ENCODE measurements at places on chromosomes 3 and 15. TPM values are rescaled to one million over a fixed set of nuclear protein-coding genes. Genes with fewer than 3 reads are reported as not detected.
A peak's percentile ranks its signal among the peaks of the same experiment; 100 is the strongest.

Gene MAP1A
- 27.1 TPM for total RNA-seq

Gene TMEM212
- not detected for total RNA-seq

DNA sequence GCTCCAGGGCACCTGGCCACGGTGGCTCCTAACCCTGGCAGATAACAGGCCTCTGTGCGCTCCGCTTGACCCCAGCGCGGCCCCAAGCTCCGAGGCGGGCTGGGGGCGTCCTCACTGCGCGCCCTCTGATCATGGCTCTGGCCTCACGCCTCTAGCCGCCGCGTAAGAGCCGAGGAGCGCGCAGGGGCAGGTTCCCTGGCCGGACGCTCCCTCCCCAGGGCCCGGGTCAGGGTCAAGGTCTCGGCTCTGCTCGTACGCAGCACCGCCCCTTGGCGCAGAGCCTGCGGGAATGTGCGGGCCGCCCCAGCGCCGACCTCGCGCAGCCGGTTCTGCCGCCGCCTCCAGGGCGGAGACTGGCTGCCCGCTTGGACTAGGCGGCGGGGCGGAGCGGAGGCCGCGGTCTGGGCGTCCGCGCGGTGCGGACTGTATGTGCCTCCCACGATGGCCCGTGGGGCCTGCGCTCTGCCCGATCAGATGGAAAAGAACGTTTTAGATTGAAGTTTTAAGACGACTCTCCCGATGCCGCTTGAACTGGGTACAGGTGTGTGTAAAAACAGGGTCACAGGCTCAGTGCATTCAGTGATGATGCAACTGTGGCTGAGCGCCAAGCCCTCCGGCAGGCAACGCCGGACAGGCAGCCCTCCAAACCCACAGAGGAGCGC lies 40.8 kb downstream of the CHST14 start:
- peak; percentile 80 for DNase-seq

- no peak for DNase-seq
These were observed 759.4 kb downstream of the NSUN3 start for GRCh38 chr3:94822298-94822697.

DNA sequence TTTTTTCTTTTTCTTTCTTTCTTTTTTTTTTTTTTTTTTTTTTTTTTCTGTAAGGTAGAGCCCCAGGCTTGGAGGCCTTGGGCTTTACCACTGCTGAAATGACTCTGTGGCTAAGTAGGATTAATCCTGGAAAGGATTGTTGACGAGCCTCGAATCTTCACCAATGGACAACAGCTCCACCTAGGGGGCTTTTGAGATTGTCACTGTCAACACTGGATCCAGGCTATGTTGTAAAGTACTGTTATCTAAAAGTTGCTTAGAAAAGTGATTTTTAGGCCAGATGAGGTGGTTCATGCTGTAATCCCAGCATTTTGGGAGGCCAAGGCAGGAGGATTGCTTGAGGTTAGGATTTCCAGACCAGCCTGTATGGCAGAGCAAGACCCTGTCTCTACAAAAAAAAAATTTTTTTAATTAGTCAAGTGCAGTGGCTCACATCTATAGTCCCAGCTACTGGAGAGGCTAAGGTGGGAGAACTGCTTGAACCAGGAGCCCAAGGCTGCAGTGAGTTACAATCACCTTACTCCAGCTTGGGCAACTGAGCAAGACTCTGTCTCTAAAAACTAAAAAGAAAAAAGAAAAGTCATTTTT lies 41.6 kb downstream of the KLHL18 start:
- DNase-seq: peak; percentile 68

- DNase-seq: no peak
These were observed 8.8 kb downstream of the NECTIN3 start for GRCh38 chr3:111080413-111080812.

GRCh38 chr3:187739094-187739560 lies 6.1 kb downstream of the BCL6 start:
- peak; percentile 41 for DNase-seq

GRCh38 chr15:63288342-63288741 lies 10.9 kb downstream of the APH1B start:
- no peak for DNase-seq

All from thyroid gland (tissue), 4 donors.